Heart right ventricle (tissue), 16 donors: ENCODE measurements at places on chromosomes 3 and 15.

DNA sequence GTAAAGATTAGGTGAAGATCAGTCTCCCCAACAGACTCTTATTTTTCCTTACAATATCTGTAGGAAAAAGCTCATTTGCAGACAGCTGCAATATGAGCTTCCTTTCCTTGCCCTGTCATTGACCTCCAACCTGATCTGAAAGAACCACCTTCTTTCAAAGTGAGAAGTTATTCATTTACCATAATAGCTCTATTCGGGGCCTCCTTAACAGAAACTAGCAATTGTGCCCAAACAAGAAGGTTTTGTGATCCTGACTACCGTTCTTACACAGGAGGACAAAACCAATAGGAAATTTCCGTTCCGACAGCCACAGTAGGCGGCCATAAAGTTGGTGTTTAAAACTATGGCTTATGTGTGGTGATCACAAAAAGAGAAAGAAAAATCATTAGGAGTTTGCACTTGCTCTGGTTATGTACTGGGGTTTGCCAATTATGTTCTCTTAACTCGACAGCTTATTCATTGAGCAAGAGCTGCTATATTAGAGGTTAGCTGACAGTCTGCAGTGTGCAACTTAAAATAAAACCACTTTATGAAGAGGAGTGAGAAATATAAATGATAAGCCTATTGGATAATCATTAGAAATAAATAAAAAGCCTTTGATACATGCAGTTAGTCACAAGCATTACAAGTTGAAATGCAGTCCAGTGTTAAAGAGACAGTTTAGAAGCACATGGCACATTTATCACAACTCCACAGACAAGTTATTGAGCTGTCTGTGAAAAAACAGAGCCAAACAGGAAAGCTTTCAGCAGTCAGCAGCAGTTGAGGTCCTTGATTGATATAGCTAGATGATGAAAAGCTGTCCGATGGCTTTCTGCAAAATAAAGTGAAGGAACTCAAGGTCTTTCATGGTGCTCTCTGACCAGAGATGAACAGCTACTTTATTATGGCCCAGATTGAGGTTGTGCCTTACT, 199.8 kb downstream of the WDR72 start:
- DNase-seq: no peak

DNA sequence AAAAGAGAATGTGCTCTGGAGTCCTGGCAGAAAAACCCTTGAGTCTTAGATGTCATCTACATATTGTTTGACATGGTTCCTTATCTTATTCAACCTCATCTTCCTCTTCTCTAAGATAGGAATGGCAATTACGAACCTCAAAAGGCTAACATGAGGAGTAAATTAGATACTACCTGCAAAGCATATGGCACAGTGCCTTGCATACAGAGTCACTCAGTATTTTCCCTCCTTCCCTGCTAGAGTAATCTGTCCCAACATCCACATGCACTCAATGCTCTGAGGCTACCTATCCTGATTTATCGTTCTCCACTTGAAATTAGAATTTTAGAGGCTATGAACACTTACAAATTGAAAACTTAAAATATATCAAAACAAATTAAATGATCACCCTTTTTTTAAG, 386.7 kb downstream of the RSL24D1 start:
- no peak for DNase-seq

- DNase-seq: no peak
Observed at GRCh38 chr3:156455839-156456238, 99.1 kb downstream of the SSR3 start.

- no peak for DNase-seq
Observed at GRCh38 chr3:14602006-14602803, 49.4 kb upstream of the CCDC174 start.

- DNase-seq: no peak
Observed at GRCh38 chr3:195763076-195763830, 42.5 kb downstream of the MUC20 start.
